Karpas-422 (cell line): ENCODE measurements at places on chromosomes 4 and X. TPM values are rescaled to one million over a fixed set of nuclear protein-coding genes. Genes with fewer than 3 reads are reported as not detected.

DNA sequence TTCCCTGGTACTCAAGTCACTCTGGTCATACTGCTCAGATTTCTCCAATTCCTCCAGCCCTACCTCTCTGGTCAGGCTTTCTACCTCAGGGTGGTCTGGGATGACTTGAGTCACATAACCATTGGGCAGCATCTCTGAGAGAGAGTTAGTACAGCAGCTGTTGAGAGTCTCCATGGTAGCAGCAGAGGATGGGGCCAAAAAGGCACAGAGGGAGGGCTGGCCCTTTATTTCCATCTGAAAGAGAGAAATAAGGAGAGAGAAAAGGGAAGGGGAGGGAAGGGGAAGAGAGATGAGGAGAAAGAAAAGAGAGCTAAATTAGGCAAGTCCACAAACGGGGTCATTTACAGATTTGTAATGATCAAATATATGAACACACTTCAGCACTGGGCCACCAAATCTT, 149.1 kb upstream of the ARHGEF9 start:
- DNase-seq: no peak

DNA sequence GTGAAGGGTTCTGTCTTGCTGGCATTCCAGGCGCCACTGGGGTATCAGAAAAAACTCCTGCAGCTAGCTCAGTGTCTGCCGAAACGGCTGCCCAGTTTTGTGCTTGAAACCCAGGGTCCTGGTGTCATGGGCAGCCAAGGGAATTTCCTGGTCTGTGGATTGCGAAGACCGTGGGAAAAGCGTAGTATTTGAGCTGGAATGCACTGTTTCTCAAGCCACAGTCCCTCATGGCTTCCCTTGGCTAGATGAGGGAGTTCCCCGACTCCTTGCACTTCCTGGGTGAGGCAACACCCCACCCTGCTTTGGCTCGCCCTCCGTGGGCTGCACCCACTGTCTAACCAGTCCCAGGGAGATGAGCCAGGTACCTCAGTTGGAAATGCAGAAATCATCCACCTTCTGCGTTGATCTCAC, 40.1 kb downstream of the NOP14 start:
- no peak for DNase-seq

GRCh38 chr4:83413676-83414075, 41.9 kb downstream of the HELQ start:
- DNase-seq: no peak

DNA sequence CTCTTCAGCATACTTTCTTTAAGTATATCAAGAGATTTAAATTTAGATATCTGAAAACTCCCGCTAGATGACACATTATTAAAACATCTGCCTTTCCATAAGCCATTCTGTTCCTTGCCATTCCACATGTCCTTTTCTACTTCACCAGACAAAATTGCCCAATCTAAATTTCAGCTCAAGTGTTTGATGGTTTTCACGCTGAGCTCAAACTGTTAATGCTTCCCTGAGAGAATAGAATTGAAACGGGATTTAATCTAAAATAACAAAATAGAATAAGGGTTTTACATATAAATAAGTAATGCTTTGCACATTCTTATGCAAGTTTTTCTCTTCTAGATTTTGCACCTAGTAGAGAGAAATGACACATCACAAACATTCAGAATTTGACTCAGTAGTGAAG, 764.5 kb upstream of the TENM3 start:
- no peak for DNase-seq

- DNase-seq: no peak
These were observed 209.2 kb downstream of the TECRL start for GRCh38 chr4:64200001-64200555.

DNA sequence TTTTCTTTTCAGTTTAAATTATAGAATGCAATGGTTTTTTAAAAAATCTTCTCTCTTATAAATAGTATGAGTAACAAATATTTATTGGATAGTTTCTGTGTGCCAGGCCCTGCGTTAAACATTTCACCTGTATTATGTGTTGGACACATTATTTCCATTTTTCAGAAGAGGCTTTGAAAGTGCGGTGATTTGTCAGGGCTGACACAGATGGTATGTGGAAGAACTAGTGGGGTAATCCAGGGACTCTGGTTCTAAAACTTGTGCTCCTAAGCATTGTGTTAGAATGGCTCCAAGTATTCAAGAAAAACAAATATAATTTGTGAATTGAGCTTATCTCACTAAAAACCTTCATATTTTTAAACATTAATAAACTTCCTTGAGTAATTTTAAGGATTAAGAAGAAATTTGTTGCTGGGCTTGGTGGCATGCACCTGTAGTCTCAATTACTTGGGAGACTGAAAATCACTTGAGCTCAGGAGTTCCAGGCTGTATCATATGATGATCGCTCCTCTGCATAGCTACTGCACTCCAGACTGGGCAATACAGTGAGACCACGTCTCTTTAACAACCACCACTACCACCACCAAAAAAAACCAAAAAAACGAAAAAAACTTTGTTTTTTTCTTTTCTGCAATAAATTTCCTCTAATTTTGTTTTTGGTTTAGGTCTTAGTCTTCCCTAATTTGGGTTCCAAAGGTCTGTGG, 40.0 kb downstream of the RAPGEF2 start:
- DNase-seq: no peak

GRCh38 chr4:106065018-106065417, 169.7 kb downstream of the NPNT start:
- DNase-seq: no peak

- DNase-seq: no peak
These were observed 653 bp downstream of the HHIP start for GRCh38 chr4:144646523-144647094.

DNA sequence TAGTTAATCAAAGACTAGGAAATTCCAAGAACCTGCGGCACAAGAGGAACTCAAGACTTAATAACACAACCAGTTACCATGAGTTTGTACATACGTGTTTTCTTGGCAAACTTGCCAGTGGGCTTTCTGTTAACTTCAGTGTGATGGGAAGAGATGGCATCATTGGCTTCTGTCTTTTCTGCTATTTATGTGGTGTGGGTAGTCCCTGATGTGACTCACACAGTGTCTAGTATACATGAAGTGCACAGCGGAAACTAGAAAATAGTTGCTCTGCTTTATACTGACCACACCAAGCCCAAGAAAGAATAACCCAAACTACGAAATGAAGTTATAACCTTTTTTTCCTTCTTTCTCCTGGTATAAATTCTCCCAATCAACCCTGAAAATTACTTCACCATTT, 24.5 kb downstream of the DAPP1 start:
- DNase-seq: no peak

GRCh38 chr4:3338976-3339531, 46.2 kb downstream of the RGS12 start:
- DNase-seq: no peak

GRCh38 chrX:51641421-51642021, 22.8 kb upstream of the CENPVL3 start:
- DNase-seq: peak; percentile 79

- DNase-seq: no peak
These were observed 10.6 kb upstream of the PGRMC2 start for GRCh38 chr4:128298146-128298758.

DNA sequence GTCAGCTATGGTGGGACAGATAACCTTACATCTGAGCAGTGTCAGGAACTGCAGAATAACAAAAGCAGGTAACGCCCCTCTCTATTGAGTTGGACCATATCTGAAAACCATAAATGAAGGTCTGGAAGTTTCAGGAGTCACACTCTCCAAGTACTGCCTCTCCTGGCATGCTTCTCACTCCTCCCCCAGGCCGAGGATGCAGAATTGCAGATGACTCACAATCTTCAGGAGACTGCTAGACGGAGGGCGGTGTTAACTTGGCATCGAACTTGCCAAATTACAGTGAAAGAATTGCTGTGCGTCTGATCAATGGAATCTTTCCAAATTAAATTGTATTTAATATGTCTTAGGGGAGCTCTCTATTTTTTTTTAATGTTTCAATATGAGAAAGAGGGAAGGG, 67.1 kb upstream of the TRIM2 start:
- no peak for DNase-seq

- DNase-seq: no peak
These were observed 23.9 kb upstream of the FGFBP2 start for GRCh38 chr4:15986907-15987306.

DNA sequence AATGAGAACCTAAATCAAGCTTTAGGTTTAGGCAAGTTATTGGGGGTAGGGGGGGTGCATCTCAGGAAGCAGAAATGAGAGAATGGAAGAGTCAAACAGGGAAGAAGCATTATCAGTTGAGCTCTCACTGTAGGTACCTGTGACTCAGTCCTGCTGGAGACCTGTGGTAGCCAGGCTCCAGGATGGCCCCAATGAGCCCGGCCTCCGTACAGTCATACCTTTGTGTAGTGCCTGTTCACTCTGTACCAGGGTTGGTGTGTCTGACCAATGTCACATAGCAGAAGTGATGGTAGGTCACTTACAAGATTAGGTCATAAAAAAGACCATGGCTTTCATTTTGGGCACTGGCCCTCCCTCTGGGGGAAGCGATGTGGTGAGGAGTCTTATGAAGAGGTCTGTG, 45.3 kb upstream of the NMU start:
- DNase-seq: no peak

DNA sequence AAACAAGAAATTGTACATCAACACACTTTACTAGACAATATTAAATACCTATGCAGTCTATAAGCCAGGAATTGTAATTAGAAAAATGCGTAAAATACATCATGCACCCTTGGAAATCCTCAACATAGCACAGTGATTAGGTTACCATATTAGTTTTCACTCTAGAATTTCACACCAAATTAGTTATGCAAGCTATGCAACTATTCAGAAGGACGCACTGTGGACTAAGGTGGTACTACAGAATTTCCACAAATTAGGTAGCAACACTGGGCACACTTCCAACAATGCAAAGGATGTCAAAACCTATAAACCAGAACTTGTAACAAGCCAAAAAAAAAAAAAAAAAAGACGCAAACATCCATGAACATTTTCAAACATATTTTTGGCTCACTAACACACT, 71.1 kb upstream of the ZCCHC13 start:
- peak; percentile 74 for DNase-seq

DNA sequence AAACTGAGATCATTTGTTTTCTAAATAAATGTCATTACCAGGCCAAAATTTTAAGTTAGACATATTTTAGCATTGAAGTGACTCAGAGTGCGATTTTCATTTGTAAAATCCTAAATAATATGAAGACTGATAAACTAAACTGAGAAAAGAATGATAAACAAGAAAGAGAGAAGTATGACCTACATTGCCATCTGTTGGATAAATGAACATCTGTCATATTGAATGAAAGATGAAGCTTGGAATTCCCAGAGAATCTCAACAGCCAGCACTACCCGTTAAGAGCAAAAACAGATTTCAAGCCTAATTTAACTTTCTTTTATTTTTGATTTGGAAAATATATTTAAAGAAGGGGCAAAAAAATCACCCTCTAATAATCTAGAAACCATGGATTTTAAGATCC, 591.0 kb upstream of the ATOH1 start:
- DNase-seq: no peak

DNA sequence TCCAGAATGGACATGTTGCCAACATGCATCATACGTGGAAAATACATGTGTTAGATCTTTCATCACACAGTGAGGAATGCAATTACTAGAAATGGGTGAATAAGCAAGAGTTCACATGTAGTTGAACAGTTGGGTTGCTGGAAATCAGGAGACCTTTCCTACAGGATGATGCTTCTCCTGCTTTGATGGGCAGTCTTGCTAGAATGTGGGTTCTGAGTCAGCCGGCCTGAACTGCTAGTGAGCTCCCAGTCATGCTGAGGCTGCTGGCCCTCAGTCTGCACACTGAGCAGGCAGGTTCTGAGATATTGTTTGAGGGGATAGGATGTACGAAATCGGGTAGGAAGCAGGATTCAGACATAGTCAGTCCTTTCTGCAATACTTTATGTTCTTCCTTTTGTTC, 20.2 kb downstream of the MSL3 start:
- no peak for DNase-seq

- no peak for DNase-seq
These were observed 91.8 kb downstream of the REPS2 start for GRCh38 chrX:17038277-17038676.

DNA sequence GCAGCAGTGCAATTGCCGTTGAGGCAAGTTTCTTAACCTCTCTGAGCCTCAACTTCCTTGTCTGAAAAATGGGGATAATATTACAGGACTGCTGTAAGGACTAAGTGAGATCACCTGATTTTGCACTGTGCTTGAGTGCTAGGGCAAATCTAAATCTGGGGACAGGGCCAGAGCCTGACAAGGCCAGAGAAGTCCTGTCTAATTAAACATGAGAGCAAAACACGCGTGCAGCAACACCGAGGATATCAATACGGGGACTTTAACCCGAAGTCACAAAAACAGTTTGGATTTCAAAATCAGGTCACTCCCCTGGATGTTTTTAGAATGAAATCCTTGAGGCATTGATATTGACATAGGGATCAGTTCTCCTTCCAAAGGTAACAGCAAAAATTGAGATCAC, 5.7 kb upstream of the GJB1 start:
- DNase-seq: no peak

DNA sequence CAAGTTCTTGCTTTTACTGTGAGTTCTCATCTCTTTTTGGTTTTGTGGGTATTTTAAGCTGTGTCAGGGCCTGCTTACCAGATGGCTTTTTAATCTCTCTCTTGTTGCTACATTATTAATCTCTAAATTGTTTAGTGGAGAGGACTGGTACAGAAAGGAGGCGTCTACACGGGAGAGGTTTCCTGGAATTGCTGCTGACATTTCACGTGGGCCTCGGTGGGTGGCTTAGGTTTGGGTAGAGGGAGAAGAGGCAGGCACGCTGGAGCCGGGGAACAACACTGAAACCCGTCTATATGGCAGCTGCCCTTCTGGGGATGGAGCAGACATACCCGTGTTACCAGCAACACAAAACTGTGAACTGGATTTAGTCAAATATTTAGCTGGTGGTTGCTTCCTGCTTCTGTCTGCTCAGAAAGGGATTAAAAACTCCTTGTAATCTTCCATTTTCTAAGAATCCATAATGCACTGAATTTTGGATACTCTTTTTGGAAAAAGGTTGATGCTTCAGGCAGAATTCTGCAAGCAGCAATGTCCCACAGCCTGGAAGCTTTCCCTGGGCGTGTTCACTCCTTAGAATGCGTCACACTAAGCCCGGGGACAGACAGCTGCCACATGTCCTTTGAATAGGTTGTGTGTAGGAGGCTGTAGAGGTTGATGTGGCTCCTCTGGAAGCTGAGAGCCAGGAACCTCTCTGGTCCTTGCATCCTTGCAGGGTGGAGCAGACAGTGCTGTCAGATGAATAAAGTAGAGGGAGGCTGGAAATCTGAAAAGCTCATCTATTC, 199.8 kb upstream of the GATB start:
- no peak for DNase-seq

GRCh38 chrX:57353472-57354132, 67.1 kb downstream of the FAAH2 start:
- DNase-seq: no peak

PKD2 gene
- 17.6 and 20.8 TPM in 2 replicates for total RNA-seq

HHIP gene
- not detected in 2 replicates for total RNA-seq

CCNG2 gene
- 11.8 and 38.8 TPM in 2 replicates for total RNA-seq

GLRB gene
- not detected in 2 replicates for total RNA-seq

KCND1 gene
- total RNA-seq: 2.2 and 2.6 TPM in 2 replicates

HCFC1 gene
- 16.8 and 29.4 TPM in 2 replicates for total RNA-seq

DUSP21 gene
- not detected in 2 replicates for total RNA-seq

ADAM29 gene
- not detected in 2 replicates for total RNA-seq

TAF7L gene
- not detected in 2 replicates for total RNA-seq

CABS1 gene
- not detected in 2 replicates for total RNA-seq

SSX3 gene
- total RNA-seq: not detected in 2 replicates
